Activated T-cell treated with anti-CD3 and anti-CD28 coated beads, Interleukin-2, amount 50 U/mL, for 24 hours (primary cell): ENCODE measurements at places on chromosomes 7 and 10.

DNA sequence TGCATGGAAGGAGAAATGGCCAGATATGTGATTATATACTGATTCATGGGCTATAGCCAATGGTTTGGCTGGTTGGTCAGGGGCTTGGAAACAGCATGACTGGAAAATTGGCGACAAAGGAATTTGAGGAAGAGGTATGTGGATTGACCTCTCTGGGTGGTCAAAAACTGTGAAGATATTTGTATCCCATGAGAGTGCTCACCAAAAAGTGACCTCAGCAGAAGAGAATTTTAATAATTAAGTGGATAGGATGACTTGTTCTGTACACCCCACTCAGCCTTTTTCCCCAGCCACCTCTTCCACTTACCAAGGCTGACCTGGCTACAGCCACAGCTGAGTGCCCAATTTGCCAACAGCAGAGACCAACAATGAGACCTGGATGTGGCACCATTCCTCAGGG is 146.7 kb downstream of the GPR37 start:
- DNase-seq: no peak

- no peak for DNase-seq
These were observed 274.6 kb downstream of the TNS3 start for GRCh38 chr7:47307311-47307710.

GRCh38 chr7:89232-90019 is 102.9 kb upstream of the FAM20C start:
- peak; percentile 22 for DNase-seq

DNA sequence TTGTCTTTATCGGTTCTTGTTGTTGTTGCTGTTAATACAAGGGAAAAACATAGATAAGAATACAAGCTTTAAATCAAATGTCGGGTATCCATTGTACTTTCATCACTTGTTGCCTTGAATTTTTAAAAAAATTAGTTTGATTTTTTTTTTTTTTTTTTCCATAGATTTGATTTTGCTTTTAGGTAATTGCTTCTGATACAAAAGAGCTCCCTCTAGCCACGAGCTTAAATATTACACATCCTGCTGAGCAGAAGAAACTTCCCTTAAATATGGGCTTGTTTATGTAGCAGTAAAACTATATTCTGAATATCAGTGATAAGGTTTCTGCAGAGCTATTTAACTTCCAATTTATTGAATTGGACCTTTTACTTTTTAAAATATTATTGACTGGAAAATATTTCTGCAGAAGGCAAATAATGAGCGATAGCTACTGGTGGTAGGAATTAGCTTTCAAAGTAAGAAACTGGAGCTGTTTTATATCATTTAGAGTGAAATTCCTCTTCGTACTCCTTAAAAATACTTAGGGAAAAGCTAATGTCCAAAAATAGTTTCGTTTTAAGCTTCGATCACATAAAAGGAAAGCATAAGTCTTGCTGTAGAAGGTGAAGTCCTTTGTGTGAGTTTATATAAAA is 216.9 kb downstream of the POLR1F start:
- DNase-seq: no peak

GRCh38 chr7:51318886-51319579 is 2.4 kb upstream of the COBL start:
- DNase-seq: no peak

DNA sequence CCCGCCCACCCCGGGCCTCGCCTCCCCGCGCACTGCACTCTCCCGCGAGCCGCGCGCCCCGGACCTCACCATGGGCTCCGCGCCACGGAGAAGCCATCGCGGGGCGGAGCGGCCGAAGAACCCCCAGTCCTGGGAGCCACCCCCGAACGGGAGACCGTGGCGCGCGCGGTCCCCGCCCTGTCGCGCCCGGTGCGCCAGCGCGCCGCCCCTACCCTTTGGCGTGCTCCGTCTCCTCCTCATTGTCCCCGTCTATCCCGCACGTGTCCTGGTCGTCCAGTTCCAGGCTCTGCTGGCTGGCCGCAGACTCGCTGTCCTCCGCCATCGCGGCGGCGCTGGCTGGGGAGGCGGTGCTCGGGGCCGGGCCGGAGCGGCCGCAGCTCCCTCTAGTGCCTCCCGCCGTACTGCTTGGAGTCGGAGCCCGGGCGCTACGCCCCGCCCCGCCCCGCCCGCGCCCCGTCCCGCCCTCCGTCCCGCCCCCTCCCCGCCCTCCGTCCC is at the start of gene NMT2:
Gene NMT2 (minus strand): TSS at position 403 of the 495 bp plus-strand sequence. CDS start 81 bp downstream, at position 322.
- DNase-seq: peak; percentile 87

GRCh38 chr7:64807731-64808365 is 13.6 kb downstream of the ZNF138 start:
- DNase-seq: no peak

GRCh38 chr7:7713730-7714129 is 4.7 kb downstream of the RPA3 start:
- no peak for DNase-seq

DNA sequence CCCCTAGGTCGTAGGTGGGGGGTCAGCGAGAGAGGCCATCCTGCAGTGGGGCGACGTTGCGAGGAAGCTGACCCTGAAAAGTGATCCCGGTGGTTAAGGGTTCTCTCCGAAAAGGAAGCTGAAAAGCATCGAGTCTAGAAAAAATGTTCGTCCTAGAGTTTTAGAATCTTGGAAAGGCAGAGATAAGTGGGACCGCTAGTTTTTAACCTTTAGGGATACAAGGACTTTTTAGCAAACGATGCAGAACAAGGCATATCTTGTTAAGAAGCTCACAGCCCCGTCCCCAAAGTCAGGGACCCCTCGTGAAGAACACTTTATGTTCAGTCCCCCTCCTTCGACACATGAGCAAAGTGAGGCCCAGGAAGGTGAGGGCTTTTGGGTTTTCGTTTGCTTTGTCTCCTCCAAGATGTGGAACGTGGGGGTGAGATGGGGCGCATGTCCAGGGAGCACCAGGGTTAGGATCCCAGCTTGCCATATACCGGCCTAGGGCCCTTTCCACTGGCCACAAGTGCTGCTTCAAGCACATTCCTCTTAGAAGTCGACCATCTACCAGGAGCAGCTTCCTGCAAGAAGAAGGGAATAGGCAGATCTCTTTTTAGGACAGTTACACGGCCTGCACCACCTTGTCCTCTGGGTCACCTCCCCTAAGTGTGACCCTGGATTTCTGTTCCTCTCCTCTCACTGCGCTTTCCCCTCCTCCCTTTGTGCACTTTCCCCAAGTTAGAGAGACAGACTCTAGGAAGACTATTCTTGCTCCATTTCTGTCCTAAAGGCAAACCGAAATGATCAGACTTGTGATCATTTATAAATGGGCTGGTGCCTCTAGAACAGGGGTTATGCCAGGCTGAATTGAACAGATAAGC is 969 bp downstream of the SLC35G1 start:
- peak; percentile 41 for DNase-seq

GRCh38 chr10:78049851-78050250 is 16.2 kb downstream of the RPS24 start:
- no peak for DNase-seq

DNA sequence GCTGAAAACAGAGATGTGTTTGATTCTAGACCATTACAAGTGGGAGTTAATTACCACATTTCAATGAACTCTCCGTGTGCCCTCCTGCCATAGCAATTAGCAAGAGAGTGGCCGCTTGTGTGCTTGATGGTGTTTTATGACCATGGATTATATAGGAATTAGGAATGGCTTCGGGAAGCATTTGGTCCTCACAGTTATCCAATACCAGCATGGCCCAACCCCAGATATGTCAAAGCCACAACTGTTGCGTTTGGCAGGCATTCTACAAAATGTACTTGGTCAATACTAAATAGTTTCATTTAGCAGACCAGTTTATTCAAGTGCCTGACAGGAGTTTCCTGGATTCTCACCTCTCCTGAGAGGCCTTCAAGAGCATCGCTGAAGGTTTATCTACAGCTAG is 509.0 kb upstream of the GALNT17 start:
- DNase-seq: no peak

DNA sequence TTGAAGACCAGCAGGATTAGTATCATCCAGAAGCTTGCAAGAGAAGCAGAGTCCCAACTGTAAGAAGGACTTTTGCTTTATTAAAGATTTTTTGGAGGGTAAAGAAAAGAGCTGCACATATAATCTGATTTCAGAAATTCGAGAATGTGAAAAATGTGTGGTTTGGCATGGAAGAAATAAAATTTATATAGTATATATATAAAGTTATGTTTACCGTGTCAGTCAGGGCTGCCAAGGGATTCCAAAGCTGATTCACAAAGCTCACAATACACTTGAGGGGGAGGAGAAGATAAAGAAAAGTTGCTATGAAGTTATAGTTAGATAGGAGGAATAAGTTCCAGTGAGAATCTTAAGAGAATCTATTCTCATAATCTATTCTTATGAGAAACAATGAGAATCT is 231.8 kb upstream of the CACNA2D1 start:
- no peak for DNase-seq

DNA sequence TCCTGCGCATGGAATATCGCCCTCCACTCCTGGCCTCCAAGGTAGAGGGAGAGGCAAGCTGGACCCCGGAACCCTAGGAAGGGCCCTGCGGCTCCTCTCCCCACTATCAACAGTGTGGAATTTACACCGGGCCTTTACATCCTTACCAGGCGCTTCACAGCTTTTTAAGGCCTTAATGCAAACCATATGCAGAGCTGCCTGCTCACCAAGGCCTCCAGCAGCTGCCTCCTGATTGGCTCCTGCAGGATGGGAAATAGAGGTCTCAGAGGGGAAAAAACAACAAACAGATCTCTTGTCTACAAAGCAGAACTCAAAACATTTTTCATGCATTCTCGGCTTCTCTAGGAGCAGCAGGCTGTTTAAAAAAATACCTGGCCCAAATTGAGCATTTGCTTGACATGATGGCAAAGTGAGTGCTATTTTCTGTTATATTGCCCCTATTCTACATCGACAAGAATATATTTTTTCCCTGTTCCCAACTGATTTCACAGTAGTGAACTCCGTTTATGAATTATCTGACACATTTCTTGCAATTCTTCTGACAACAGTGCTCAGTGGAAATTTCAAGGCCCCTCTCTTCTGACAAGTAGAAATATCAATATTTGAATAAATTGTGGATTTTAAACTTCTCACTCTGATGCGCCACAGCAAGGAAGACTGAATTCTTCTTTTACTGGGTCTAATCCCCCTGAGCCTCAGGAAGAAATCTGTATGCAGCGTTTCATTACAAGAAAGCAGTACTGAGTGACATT is 51.7 kb downstream of the EBF3 start:
- DNase-seq: no peak

GRCh38 chr7:149719912-149720335 is 53.5 kb downstream of the ZNF467 start:
- no peak for DNase-seq

GRCh38 chr10:2117641-2118040 is 380.3 kb upstream of the ADARB2 start:
- DNase-seq: no peak

- DNase-seq: no peak
These were observed 28.8 kb upstream of the SLC26A4 start for GRCh38 chr7:107631588-107632491.

DNA sequence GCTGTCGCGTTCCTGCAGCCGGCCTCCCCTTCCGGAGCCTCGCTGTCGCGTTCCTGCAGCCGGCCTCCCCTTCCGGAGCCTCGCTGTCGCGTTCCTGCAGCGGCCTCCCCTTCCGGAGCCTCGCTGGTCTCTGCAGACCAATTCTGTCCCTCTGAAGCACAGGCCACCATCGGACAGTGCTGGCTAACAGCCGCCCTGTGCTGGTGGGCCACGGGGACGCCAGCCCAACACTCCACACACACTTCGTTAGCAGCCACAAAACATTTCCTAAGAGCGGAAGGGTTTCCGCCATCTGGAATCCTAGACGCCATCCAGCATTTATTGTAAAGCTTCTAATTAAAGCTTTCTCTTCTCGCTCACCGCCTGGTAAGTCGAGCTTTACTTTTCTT is 11.2 kb downstream of the GPER1 start:
- DNase-seq: no peak

GRCh38 chr10:96758423-96758822 is 38.1 kb upstream of the PIK3AP1 start:
- no peak for DNase-seq

- no peak for DNase-seq
These were observed 41.3 kb downstream of the IL2RA start for GRCh38 chr10:6020826-6021225.

- no peak for DNase-seq
These were observed 98.7 kb downstream of the TMEM26 start for GRCh38 chr10:61354401-61354975.

- no peak for DNase-seq
These were observed 73.4 kb upstream of the SEPHS1 start for GRCh38 chr10:13421382-13421917.

GRCh38 chr10:116300542-116300941 is 23.7 kb upstream of the CCDC172 start:
- no peak for DNase-seq

DNA sequence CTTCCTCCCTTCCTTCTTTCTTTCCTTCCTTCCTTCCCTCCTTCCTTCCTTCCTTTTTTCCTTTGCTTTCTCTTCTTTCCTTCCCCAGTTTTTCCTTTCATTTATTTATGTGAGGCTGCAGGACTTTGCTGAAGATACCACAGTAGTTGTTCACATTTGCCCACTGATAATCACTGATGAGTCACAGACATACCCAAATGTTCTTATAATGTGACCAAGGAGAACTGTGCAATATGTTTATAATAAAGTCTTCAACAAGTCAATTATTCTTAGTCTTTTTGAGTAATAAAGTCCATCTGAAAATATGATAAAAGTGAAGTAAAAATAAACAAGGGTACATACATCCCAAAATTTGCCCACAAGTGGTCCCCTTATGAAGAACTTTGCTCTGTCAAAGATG is 159.7 kb downstream of the GNAI1 start:
- no peak for DNase-seq

- DNase-seq: no peak
These were observed 123.9 kb downstream of the CACNA2D1 start for GRCh38 chr7:82319674-82320118.

DNA sequence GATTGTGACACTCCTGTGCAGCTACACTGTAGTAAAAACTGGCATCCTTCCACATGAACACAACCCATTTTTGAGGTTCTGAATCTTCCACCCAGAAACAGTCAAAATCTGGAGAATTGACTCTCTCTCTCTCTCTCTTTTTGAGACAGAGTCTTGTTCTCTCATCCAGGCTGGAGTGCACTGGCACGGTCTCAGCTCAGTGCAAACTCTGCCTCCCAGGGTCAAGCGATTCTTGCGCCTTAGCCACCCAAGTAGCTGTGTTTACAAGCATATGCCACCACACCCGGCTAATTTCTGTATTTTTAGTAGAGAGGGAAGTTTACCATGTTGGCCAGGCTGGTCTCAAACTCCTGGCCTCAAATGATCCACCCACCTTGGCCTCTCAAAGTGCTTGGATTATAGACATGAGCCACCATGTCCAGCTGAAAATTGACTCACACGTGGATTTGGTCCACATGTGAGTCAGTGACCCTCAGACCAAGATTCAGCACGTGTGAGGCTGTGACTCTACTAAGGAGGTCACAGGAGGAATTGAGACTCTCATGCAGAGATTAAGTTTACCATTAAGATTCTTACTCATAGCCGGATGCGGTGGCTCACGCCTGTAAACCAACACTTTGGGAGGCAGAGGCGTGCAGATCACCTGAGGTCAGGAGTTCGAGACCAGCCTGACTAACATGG is 12.1 kb upstream of the ZNF107 start:
- no peak for DNase-seq

- no peak for DNase-seq
These were observed 8.9 kb downstream of the COX19 start for GRCh38 chr7:966291-967069.

GRCh38 chr10:132938472-132939339 is 3.7 kb downstream of the CFAP46 start:
- no peak for DNase-seq

GRCh38 chr10:86372119-86372783 is 5.7 kb upstream of the GRID1 start:
- no peak for DNase-seq
